ENCODE measurements at places on chromosomes 6 and 20.
A peak's percentile ranks its signal among the peaks of the same experiment; 100 is the strongest.

DNA sequence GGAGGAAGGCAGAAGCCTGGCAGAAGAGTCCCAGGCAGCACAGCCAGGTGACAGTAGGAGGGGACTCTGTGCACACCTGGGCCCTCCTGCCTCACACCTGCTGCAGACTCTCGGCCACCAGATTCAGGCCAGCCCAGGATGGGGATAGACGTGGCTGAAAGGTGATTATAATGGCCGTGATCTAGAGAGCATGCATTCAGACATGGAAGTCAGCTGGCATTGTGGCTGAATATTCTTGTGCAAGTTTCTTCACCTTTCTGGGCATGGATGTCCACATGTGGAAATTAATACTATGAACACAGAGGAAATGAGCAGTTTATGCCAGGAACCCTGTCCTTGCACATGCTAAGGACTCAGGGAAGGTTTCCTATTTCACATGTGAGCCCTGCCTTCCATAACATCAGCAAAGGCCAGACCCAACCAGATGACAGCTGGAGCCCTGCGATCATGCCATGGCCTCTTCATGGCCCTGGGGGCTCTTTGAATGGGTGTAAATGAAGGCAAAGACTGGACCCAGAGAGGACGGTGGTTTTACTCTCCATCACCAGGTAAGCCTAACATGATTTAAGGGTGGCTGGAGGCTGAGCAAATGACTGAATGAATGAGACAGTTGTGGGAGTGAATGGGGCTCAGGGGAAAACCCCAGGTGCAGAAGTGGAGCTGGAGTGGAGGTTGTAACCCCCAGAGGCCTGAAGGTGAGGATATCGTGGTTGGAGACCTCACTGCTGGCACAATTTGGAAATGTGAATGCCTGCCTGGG lies 2.7 kb upstream of the RAET1L start:
- DNase-seq = no peak

GRCh38 chr6:127148511-127148910 lies 30.0 kb downstream of the RSPO3 start:
- DNase-seq = no peak

- no peak for DNase-seq
Observed at GRCh38 chr20:51695574-51696303, 72.5 kb downstream of the ATP9A start.

- DNase-seq = no peak
Observed at GRCh38 chr6:113377362-113377942, 479.7 kb upstream of the MARCKS start.

GRCh38 chr6:52787917-52788316 lies 15.7 kb downstream of the GSTA1 start:
- DNase-seq = no peak

DNA sequence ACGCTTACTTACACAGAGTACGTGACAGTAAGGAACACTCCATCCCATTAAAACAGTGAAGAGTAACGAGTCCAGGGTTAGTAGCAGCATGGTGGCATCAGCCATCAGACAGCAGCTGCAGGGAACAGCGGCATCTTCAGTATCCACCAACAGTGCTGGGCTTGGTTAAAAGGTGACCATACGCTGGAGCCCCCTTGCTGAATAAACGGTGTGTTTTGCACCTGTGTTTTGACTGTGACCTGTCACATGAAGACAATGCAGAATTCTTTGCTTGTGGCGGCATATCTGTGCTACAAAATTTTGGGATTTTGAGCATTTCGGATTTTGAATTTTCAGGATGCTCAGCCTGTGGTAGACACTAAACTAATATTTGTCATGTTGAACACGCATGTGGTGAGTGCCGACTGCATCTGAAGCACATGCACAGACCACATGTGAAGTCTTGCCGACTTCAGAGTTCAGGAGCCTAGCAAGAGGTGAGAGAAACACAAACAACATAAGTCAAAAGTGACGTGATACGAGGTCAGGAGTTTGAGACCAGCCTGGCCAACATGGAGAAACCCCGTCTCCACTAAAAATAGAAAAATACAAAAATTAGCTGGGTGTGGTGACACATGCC lies 69.3 kb upstream of the FRMD1 start:
- no peak for DNase-seq

DNA sequence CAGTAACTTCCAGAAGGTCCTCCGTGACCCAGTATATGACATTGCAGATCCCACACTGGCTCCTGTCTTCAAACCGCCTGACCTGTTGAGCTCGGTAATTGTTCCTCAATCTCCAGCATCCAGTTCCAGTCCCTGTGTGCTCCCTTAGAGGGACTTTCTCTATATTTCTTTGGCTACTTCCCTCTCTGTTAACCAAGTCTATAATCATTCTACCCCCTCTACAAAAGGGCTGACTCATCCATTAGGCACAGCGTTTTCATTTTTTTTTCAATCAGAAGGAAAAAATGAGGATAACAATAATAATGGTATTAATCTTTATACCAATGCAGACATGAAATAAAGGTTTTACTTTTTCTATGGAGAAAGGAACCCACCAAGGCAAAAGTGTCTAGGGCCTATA lies 69.3 kb downstream of the FAM229B start:
- DNase-seq = no peak

- no peak for DNase-seq
Observed at GRCh38 chr20:19341348-19342053, 129.1 kb downstream of the SLC24A3 start.

DNA sequence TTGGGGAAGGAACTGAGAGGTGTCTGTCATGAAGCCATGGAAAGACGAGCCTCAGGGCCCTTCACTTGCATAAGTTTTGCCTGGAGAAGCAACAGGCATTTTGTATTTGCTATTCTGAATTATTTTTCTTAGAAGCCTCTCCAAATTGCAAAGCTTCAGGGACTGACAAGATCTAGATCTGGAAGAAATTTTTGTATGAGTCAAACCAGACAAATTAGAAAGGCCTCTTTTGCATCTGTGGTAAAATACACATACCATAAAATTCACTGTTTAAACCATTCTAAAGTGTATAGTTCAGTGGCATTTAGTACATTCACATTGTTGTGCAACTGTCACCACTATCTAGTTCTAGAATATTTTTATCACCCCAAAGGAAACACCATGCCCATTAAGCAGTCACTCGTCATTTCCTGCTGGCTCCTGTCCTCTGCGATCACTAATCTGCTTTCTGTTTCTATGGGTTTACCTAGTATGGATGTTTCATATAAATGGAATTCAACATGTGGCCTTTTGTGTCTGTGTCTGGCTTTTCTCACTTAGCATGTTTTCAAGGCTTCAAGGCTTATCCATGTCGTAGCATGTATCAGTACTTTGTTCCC lies 269.1 kb downstream of the PHF3 start:
- DNase-seq = no peak

DNA sequence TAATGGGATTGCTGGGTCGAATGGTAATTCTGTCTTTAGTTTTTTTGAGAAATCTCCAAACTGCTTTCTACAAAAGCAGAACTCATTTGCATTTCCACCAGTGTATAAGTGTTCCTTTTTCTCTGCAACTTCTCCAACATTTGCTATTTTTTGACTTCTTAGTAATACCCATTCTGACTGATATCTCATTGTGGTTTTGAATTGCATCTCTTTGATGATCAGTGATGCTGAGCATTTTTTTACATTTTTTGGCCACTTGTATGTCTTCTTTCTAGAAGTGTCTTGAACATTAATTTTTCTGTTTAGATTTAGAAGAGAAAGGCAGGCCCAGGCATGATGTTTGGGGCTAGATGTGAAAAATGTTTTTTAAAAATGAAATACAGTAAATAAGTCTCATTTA lies 553.1 kb upstream of the MAN1A1 start:
- no peak for DNase-seq

GRCh38 chr6:147167576-147168461 lies 36.4 kb upstream of the STXBP5 start:
- DNase-seq = no peak

DNA sequence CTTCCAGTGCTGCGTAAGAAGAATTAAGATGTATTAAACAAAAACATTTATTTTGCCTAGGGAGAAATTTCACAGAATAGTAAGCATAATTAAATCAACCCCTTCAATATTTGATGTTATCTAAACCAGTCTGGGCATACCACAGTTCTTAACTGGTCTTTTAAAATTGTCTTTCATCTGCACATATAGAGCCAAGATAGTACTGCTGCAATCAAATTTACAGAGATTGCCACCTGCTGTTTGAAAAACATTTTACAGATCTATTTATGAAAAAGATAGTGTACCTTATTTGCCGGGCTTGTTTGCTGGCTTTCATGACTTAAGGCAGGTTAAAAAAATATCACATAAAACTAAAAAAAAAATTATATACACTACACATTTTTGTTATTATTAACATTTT lies 323.2 kb downstream of the ADGRB3 start:
- no peak for DNase-seq

- no peak for DNase-seq
Observed at GRCh38 chr6:110784610-110784979, 30.7 kb downstream of the CDK19 start.

GRCh38 chr6:1527073-1527457 lies 82.7 kb upstream of the FOXC1 start:
- DNase-seq = no peak

DNA sequence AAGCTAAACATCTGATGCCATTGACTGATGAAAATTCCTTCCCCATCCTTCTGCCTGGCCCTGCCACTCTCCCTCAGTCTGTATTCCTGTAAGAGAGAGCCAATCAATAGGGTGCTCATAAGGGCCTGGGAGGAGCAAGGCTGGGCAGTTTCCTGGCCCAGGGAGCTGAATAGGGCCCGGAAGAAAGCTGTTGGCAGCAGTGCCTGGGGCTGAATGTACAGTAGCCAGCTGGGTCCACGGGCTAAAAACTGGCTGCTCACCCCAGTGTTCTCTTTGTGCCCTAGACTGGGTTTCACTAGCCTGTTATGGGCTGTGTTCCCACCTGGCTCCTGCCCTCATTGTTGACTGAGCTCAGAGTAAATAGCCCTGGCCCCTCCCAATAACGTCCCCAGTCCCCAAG lies 1.7 kb upstream of the WFDC2 start:
- DNase-seq = no peak

DNA sequence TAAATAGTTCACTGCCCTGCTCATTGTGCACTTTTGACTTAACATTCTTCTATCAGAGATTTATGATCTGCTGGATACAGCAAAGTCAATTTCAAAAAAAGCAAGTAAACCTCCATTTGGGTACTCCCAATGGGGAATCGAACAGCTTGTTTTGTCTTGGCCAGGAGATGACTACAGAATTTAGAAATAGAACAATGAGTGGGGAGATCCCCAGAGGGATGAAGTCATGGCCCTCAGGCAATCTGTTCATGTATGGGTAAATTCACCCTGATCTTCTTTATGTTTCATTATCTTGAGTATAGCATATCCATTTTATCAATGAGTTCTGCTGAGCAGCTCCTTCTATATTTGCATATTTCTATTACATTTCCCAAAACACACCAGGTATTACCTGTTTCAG lies 1681.9 kb downstream of the HACE1 start:
- DNase-seq = no peak

DNA sequence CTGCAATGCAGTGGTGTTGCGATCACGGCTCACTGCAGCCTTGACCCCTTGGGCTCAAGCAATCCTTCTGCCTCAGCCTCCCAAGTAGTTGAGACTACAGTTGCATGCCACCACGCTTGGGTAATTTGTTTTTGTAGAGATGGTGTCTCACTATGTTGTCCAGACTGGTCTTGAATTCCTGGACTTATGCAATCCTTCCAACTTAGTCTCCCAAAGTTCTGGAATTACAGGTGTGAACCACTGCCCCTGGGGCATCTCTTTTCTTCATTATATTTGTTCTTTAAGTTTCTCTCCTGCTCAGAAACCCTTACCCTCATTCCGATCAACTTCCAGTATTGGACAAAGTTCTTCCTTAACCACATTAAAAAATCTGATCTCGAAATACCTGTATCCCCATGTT lies 44.7 kb upstream of the DEK start:
- DNase-seq = no peak

- DNase-seq = no peak
Observed at GRCh38 chr6:84791233-84791632, 26.8 kb upstream of the TBX18 start.

DNA sequence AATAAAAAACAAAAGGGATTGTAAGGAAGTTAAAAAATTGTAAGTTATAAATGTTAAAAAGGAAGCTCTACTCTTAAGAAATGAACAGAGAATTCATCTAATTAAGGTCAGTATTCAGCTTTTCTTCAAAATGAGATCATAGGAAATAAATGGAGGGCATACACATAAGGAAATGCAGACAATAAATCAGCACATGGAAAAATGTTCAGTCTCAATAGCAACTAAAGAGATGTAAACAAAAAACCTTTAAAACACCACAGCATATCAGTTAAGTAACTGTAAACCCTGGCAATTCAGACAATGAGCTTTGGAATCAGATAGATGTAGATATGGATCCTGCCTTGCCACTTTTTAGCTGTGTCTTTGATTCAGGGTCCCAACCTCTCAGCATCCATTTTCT lies 24.0 kb upstream of the CLIC5 start:
- no peak for DNase-seq

- DNase-seq = no peak
Observed at GRCh38 chr20:59307270-59307669, 6.9 kb downstream of the EDN3 start.

DNA sequence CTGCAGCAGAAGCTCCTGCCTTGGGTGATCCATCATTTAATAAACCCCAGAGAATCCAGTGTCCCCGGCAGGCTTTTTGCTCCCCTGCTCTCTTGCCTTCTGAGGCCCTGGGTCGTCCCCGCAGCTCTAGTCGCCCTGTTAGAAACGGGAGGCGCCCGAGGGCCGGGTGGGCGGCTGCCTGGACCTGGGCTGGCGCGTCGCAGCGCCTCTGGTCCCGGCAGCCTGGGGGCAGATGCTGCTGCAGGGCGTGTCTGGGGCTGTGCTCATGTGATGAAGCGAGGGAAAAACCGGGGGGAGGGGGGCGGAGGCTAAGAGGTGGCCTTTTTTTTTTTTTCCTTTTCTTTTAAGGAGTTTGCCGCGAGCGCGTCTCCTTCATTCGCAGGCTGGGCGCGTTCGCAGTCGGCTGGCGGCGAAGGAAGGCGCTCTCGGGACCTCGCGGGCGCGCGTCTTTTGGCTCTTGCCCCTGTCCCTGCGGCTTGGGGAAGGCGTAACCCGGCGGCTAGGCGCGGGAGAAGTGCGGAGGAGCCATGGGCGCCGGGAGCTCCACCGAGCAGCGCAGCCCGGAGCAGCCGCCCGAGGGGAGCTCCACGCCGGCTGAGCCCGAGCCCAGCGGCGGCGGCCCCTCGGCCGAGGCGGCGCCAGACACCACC lies 394 bp downstream of the AKAP12 start:
- DNase-seq = peak; percentile 65

- DNase-seq = no peak
Observed at GRCh38 chr20:3282271-3283221, 43.6 kb upstream of the SLC4A11 start.

GRCh38 chr6:137734875-137735182 lies 132.2 kb upstream of the TNFAIP3 start:
- no peak for DNase-seq

DNA sequence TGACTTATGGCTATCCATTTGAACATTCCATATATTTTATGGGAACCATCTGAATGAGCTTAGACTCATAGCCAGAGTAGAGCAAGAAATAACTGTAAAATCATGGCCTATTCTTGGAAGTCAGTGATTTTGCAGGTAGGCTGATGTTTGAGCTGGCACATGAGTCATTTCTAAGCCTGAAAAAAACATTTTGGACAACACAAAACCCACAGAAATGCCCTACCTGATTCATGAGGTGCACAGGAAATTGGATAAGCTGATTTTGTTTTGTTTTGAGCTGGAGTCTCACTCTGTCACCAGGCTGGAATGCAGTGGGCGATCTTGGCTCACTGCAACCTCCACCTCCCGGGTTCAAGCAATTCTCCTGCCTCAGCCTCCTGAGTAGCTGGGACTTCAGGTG lies 443.0 kb downstream of the PKHD1 start:
- no peak for DNase-seq

- no peak for DNase-seq
Observed at GRCh38 chr6:1396952-1397868, 7.8 kb downstream of the FOXF2 start.

GRCh38 chr20:39602649-39603048 lies 640.5 kb downstream of the DHX35 start:
- no peak for DNase-seq

All from NCI-H524 treated with DMSO at 0.1 percent for 48 hours (cell line).